HepG2 (cell line): ENCODE measurements at places on chromosomes 1 and 21. TPM values are rescaled to one million over a fixed set of nuclear protein-coding genes. Genes with fewer than 3 reads are reported as not detected.

The ATP6V1G3 gene
- total RNA-seq = not detected in 2 replicates

The JAM2 gene
- total RNA-seq = not detected in 2 replicates

The UMODL1 gene
- not detected in 2 replicates for total RNA-seq

The FNDC10 gene
- total RNA-seq = 2.0 and 2.5 TPM in 2 replicates

The IGFN1 gene
- 0.04 TPM in 1 of 2 replicates, not detected in the other for total RNA-seq

The ANKRD34A gene
- total RNA-seq = 0.07 and 0.14 TPM in 2 replicates

DNA sequence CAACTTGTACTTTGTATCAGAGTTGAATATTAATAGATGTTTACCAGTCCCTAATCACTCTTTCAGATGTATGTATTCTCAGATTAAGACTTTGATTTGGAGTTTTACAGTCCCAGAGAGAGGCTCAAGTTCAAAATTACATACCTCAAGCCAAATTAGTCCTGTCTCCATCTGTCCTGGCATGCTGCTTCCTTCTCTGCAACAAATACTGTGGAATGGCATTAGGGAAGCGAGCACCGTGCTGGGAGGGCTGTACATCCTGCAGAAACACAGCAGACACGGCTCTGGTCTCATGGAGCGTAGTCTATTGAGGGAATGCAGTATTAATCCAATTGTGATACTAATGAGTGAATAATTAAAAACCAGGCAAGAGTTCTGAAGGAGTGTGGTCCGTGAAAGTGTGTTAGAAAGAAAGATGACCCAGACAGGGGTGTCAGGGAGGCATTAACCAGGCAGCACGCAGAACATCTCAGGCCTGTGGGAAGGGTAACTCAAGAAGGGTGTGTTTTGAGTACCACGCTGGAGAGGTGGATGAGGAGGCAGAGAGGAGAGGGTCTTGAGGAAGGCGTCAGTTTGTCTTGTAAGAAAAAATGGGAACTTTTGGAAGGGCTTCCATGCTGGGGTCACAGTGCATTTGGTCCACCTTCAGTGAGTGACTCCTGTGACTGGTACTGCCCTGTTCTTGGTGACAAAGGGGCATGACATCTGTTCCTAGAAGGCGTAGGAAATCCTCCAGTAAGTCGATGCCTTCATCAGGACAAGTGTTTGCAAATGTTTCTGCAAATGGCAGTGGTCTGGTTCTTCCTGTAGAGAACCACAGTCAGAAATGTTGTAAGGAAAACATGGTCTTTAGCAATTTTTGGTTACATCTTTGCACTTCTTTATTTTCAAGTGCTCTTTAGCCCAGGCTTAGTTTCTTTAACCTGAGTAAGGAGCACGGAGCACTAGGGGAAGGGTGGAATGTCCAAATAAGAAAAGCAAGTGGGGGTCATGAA lies 1.6 kb downstream of the RAB4A start:
- H3K27me3 ChIP-seq = peaks cover 3% of the 10 kb centered on the region; the same call in 1 of the 3 replicates
- H3K36me3 ChIP-seq = peaks cover 8% of the 10 kb centered on the region; the same call in 1 of the 3 replicates
- peaks cover 63% of the 10 kb centered on the region for H3K4me1 ChIP-seq
- peak overlapping the region; percentile 81 for H3K4me3 ChIP-seq

GRCh38 chr1:163509114-163509513 lies 187.4 kb downstream of the NUF2 start:
- H3K4me3 ChIP-seq = no peak overlapping the region
- DNase-seq = no peak
- H3K36me3 ChIP-seq = no peaks in the 10 kb centered on the region
- no peaks in the 10 kb centered on the region for H3K27me3 ChIP-seq
- no peak overlapping the region for H3K27ac ChIP-seq
- no peaks in the 10 kb centered on the region for H3K4me1 ChIP-seq

GRCh38 chr1:172630056-172630818 lies 28.7 kb upstream of the FASLG start:
- H3K4me3 ChIP-seq = no peak overlapping the region
- no peak for DNase-seq
- H3K4me1 ChIP-seq = peaks cover 36% of the 10 kb centered on the region
- no peak overlapping the region for H3K27ac ChIP-seq
- H3K36me3 ChIP-seq = no peaks in the 10 kb centered on the region
- no peaks in the 10 kb centered on the region for H3K27me3 ChIP-seq

DNA sequence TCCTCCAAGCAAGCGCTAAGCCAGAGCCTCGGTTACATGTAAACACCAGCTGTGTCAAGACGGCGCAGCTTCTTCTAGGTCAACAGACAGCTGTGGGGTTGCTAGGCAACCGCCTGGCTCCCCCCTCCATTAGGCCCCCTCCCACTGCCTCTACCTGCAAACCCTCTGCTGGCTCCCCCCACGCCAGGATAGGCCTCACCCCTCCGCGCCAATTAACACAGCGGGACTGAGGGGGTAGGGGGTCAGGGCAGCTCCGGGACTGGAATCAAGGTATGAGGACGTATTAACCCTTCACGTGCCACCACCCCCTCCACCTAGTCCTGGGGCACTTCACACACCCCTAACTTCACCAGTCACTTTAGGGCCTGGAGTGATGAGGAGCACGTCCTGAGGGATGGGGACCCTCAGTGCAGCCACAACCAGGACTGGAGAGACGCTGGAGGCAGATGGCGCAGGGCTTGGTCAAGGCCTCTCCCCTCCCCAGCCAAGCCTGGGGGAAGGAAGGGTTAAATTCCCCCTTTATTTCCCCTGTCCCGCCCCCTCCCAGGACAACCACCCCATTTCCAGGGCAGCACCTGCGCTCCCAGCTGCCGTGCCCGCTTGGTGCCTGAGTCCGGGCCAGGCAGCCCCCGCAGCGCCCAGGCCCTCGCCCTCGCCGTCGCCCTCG lies 37.4 kb upstream of the WASF2 start:
- H3K27me3 ChIP-seq = no peaks in the 10 kb centered on the region
- no peak for DNase-seq
- peak overlapping the region; percentile 60 for H3K4me3 ChIP-seq

DNA sequence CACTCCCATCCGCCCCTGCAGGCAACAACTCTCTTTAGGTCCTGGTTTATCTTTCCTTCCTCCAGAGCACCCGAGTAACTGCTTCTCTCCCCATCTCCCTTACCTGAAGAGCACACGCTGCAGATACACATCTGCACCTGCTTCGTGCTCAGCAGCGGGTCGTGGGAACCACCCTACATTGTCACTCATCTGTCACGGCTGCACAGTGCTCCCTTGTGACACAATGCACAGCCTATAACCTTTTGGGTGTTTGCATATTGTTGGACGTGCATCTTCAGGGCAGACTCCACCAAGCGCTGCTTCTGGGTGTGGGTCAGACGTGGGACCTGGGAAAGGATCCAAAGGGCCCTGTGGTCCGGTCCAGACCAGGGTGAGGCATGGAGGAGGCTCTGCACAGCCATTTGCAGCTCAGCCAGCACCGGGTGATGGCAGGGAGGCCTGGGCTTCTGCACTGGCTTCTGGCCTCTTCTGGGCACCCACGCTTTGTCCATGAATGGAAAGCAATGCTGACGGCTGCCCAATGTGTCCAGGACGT lies 42.5 kb downstream of the WDR4 start:
- H3K4me1 ChIP-seq = peaks cover 22% of the 10 kb centered on the region
- H3K27me3 ChIP-seq = no peaks in the 10 kb centered on the region
- H3K27ac ChIP-seq = no peak overlapping the region
- H3K36me3 ChIP-seq = peaks cover 17% of the 10 kb centered on the region

DNA sequence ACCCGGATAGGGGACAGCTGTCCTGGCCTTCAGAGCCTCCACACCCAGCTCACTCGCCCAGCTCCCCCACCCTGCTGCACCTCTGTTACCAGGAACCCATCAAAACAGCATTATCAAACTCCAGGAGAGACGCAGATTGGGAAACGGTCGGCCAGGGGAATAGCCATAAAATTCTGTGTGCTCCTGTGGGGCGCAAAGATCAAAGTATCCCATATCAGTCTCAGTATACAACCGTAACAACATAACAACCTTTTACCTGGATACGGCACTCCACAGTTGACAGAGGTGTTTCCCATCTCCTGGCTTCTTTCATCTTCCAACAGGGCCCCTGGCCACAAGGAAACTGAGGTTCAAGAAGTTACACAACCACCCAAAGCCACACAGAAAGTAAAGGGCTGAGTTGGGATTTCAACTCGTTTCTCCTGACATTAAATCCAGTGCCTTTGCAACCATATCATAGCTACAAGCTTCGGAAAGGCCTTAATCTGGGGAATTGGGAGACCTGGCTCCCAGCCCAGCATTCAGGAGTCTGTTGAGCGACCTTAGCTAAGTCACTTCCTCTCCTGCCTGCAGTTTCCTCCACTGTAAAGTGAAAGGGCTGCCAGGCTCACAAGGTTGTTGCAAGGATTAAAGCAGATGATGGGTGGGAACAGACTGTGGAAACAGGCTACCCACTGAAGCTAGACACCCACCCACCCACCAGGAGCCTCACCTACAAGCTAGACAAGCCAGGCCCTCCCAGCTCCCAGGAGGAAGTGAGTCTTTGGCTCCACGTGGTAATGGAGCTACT lies 8.1 kb upstream of the EPHB2 start:
- no peaks in the 10 kb centered on the region for H3K27me3 ChIP-seq
- H3K4me3 ChIP-seq = no peak overlapping the region
- H3K27ac ChIP-seq = no peak overlapping the region
- no peaks in the 10 kb centered on the region for H3K36me3 ChIP-seq

DNA sequence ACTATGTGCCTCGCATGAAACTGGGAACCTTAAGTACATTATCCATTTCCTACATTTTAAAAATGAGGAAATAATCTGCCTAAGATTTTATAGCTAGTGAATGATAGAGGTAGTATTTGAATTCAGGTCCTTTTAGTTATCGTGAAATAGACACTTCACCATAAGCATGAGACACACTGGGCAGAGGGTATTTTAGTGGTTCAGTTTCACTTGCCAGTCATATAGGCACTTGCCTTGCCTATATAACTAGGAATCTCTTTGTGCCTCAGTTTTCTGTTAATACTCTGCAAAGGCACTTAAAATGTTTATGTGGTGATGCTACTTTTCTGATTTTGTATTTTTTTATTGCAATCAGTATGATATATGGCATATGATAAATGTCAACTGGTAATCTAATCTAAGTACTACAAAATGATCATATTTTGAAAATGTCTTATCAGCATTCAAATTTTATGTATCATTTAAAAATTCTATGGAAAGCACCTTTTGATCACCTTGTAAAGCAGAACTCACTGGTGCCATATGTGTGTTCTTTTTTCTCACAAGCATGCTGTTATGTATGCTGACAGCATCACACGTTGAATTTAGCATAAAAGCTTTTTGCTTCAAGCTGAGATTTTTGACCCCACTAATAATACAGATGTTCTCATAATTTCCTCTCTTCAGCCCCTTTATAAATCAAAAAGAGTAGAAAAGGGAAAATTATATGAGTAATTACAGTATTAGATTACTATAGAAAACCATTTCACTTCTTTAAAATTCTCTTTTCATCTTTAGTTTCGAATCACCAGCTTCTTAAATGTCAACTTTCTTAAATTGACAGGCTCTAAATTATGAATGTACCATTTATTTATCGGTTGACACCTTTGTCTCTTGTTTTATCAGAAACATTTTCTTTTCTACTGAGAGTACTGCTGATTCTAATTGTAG lies 52.6 kb downstream of the RPS6KC1 start:
- H3K36me3 ChIP-seq = peaks cover 9% of the 10 kb centered on the region; the same call in 1 of the 3 replicates
- no peaks in the 10 kb centered on the region for H3K4me1 ChIP-seq
- H3K27ac ChIP-seq = no peak overlapping the region
- no peak overlapping the region for H3K4me3 ChIP-seq
- no peaks in the 10 kb centered on the region for H3K27me3 ChIP-seq

DNA sequence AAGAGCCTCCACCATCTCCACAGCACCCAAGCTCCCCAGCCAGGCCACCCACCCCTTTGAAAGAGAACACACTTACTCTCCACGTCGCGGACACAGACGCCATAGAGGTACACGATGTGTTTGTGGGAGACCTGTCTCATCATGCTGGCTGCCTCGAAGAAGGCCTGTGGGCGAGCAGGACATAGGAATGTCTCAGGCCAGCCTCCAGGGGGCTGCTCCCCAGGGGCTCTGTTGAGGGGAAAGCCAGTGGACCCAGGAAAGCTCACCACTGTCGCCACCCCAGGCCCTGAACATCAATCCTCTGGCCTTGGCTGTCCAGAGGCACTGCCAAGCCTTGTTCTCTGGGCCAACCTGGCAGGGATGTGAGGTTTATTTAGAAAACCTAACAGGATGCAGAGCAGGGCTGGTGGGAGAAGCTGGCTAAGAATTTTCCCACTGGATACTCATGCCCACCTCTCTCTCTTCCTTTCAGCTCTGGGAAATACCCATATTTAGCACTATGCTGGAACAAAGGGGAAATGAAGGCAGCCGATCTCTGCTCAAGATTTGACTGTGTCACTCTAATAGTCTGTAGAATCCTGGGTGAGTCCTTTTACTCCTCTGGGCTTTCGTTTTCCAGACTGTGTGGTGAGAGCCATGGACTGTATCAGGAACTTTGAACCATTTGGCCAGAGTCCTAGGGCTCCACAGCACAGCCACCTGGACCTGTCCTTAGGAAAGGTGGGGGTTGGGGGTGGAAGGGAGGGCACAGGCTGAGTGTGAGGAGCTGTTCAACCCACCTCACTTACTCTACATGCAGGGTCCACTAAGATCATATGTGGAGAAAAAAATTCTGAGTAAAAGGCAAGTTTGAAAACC lies 101.9 kb downstream of the RAVER2 start:
- H3K36me3 ChIP-seq = peaks cover 9% of the 10 kb centered on the region
- no peak for DNase-seq
- no peaks in the 10 kb centered on the region for H3K27me3 ChIP-seq
- no peak overlapping the region for H3K27ac ChIP-seq
- no peak overlapping the region for H3K4me3 ChIP-seq
- no peaks in the 10 kb centered on the region for H3K4me1 ChIP-seq

- H3K27ac ChIP-seq = peak overlapping the region; percentile 93
- peak; percentile 85 for DNase-seq
- peaks cover 69% of the 10 kb centered on the region for H3K4me1 ChIP-seq
- H3K27me3 ChIP-seq = no peaks in the 10 kb centered on the region
- peak overlapping the region; percentile 82 for H3K4me3 ChIP-seq
- H3K36me3 ChIP-seq = peaks cover 13% of the 10 kb centered on the region; the same call in 2 of the 3 replicates
Measured at GRCh38 chr21:43728467-43729390, 9.8 kb downstream of the PDXK start.
